ENCODE measurements at places on chromosomes 5 and 9.

DNA sequence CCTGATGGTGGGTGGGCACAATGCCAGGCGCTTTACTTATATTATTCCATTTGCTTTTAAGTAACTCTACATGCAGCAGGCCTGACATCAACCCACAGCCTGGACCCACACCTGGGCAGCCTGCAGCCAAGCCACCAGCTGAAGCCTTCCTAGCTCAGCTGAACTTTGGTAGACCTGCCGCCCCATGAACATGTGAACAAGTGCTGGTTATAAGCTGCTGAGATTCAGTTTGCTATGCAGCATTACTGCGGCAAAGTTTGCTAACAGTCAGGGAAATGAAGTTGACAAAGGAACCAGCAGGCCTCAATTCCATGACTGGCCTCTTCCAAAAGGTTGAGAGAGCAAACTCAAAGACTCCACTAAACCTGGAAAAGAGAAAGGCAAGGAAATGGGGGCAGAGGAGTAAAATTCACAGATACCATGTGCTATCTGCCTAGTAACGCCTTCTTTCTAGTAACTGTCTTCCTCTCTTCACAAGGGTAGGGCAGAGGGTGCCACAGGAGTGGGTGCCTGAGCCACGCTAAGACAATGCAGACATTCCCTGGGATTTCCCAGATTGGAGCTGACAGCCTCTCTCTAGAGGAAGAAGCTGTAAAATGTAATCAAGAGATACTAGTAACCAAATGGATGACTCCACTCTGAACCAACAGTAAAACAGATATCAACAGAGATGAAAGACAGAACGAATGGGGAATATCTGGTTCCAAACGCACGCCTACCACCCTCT is 2.9 kb downstream of the BOD1 start:
- DNase-seq: no peak

GRCh38 chr5:178227929-178228328 is 4.7 kb downstream of the PHYKPL start:
- no peak for DNase-seq

- DNase-seq: peak; percentile 18
Measured at GRCh38 chr9:134366223-134367031, 40.2 kb downstream of the RXRA start.

GRCh38 chr9:33476503-33476902 is 2.8 kb upstream of the NOL6 start:
- no peak for DNase-seq

DNA sequence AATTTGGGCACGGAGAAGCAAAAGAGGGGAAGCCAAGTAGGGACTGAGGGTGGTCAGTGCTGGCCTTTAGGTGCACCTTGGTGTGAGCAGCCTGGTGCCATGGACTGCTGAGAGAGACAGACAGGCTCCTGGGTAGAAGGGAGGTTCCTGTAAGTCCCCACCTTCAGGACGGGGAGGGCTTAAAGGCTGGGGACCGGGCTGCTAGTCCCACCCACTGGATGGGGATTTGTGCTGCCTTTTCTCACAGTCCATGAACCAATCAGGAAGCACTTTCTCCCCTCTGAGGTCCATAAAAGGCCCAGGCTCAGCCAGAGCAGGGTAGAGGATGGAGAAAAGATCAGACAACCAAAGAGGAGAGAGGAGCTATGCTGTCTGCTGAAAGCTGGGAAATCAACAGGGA is 15.2 kb downstream of the CDC25C start:
- no peak for DNase-seq

DNA sequence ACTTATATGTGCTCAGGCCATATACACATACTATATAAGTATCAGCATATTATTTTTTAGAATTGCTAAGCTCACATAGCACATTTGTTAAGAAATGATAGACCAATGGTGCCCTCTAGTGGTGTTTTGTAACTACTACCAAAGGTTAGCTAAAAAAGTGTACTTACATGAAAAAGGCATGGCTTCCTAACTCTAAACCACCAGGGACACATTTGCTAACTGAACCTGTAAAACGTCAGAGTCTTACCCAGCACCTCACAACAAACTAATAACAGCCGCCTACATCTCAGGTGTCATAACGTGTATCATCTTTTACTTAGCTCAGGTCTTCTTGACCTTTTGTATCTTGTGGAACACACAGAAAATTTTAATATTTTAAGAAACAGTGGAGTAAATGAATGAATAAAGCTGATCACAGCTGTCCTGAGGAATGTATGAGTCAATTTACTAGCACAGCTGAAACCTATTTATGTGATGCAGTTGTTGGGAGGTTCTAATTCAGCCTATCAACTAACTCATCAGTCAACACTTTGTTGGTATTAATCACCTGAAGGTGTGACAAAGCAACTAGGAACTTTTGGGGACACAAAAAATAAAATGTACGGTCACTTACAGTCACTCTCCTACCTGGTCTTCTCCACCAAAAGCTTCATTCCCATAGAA is 72.9 kb downstream of the BAAT start:
- DNase-seq: peak; percentile 90

DNA sequence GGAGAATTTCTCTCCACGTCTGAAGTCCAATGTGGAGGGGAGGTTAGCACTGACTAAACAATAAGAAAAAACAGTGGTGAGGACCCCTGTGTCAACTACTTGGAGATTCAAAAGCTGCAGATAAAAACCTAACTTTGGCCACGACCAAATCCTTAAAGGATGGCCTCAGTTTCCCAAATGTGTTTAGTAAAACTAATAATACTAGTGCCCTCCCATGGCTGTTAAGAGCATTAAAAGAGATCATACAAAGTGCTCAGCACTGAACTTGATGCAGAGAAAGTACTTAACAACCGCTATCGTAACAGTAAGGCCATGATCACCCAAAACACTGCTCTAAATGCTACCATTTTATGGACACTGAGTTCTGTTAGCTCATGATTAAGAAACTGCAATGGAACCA is 288.4 kb downstream of the EBF1 start:
- DNase-seq: no peak
